ENCODE measurements at places on chromosomes 1 and 21.

GRCh38 chr1:234256359-234256758 lies 116.9 kb upstream of the COA6 start:
- DNase-seq = no peak

GRCh38 chr21:37435120-37435519 lies 68.5 kb downstream of the DYRK1A start:
- DNase-seq = peak; percentile 82

DNA sequence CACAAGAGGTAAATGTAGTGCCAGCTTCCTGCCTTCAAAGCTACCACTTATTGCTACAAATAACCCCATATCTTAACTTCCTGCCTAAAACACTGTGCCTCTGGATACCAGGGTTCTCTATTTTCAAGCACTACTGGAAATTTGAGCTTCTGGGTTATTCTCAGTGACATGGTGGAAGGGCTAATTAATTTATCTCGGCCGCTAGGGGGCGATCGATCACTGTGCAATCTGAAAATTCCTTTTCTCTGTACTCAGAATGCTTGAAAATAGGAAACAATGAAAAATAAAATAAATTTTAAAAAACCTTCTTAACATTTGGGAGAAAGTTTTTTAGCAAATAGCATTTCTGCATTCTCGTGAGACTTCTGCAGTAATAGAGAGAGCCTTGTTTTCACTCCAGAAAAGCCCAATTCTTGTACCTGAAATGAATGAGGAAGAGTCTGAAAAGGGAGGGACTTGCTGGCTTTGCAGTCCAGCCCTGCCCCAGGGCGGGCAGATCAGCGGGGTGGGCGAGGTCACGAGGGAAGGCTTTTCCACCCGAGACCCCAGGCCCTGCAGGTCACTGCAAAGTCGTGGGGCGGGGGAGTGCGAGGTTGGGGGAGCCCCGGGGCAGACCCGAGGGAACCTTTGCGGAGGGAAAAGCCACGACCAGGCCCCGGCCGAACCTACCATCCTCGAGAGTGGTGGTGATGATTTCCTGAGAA lies 276.7 kb downstream of the PCP4 start:
- peak; percentile 21 for DNase-seq

DNA sequence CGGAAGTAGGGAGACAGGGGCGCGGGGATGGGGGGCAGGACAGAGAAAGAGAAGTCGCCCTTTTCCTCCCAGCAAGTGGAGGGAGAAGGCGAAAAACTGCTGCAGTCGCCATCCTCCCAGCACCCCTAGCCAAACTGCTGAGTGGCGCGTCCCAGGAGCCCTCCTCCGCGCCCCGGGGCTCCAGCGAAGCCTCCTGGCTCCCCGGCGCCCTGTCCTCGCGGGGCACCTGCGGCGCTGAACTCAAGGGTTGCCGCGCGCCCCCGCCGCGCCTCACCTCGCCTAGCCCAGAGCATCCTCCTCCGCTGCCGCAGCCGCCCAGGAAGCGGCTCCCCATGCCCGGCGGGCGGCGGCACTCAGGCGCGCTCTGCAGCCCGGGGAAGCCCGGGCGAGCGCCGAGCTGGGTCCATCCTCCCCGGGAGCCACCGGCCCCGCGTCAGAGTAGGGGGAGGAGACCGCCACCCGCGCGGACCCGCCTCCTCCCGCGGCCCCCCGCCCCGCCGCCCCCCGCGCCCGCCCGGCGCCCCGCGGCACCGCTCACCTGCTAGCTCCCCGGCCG lies at the start of gene DAB1:
Gene DAB1 (minus strand): TSS at position 405 of the 556 bp plus-strand sequence. CDS start 133,030 bp downstream, outside the sequence.
- DNase-seq = no peak

DNA sequence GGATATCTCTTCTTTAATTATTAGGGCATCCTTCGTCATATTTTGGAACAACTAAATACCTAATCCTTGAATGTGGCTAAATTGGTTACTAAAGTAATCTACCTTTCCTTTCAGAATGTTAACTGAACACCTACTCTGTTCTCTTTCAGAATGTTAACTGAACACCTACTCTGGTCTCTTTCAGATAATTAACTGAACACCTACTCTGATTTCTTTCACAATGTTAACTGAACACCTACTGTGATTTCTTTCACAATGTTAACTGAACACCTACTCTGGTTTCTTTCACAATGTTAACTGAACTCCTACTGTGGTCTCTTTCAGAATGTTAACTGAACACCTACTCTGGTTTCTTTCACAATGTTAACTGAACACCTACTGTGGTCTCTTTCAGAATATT lies 21.9 kb downstream of the RAB7B start:
- no peak for DNase-seq

DNA sequence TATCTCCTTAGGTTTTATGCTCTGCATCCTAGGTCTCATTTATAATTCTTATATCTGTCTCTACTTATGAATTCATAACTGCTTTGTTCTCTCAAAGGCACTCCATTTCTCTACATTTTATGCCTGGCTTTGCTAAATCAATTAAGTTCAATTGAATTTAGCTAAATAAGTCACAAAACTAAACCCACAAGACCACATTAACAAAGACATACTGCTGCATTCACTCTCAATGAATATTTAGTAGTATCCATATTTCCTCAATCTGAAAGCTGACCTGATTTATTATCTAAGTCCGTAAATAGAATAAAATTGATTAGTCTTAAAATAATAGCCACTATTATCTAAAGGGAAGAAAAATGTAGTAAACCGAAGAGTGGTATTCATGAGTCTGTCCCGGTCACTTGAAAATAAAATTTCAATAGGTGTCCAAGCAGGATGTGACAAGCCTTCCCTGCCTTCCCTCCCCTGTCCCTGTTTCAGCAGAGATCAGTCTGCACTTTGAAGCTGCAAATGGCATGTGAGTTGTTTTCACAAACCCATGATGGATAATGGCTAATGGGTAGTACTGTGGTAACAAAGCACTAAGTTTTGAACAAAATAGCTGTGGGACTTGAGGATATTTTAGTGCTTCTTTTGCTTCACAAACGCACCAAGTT lies 295.0 kb upstream of the NCAM2 start:
- no peak for DNase-seq

GRCh38 chr21:43723648-43724047 lies 4.7 kb downstream of the PDXK start:
- no peak for DNase-seq

GRCh38 chr1:9204156-9204720 lies 30.3 kb upstream of the H6PD start:
- no peak for DNase-seq

- no peak for DNase-seq
Observed at GRCh38 chr1:226624526-226624925, 76.0 kb downstream of the STUM start.

- DNase-seq = no peak
Observed at GRCh38 chr1:156945881-156946661, 25.6 kb downstream of the LRRC71 start.

- DNase-seq = no peak
Observed at GRCh38 chr21:43211760-43212115, 42.9 kb downstream of the CRYAA start.
